Pancreas (tissue), 10 donors: ENCODE measurements at places on chromosomes 2 and 18. TPM values are rescaled to one million over a fixed set of nuclear protein-coding genes. Genes with fewer than 3 reads are reported as not detected.
A peak's percentile ranks its signal among the peaks of the same experiment; 100 is the strongest.

DNA sequence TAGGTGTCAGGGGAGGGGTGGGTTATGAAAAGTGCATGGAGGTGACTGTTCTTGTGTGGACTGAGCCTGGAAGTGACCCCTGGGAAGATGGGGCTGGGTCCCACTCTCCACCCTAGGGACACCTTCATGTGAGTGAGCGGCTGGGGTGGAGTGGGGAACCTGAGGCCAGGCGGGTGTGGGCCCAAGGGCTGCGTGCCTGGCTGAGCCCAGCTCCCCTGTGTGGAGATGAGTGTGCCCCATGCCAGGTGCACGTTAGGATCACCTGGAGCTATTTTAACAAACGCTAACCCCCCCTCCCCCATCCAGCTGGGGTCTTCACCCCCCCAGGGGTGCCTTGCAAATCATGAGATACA is 26.5 kb downstream of the ZAP70 start:
- DNase-seq, result no peak

DNA sequence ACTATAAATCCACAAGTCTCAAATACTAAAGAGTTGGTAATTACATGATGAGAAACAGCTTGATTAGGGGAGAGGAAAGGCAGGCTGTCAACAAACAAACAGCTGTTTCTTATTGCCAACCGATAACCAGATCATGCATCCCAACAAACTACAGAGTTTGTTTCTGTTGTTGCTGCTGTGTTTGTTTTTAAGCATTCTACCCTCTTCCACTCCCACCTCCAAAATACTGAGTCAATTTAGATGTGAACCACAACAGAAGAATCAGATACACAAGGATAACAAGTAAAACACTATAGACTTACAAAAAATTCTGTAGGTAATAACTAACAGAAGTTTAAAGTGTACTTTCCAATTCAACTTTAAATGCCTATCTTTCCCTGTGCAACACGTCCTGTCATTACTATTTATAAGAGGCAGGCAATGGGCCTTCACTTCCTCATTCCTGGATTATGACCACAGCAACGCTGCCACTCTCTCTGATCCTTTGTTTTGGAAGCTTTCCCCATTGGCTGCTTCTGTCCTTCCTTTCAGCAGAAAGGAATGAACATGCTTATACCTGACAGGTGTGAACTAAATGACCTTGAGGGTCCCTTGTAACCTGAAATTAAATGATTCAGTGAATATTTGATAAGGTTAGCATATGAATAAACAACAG is 152.0 kb downstream of the SRBD1 start:
- peak; percentile 70 for DNase-seq

ALPG gene
- not detected for polyA plus RNA-seq

- DNase-seq, result no peak
Measured at GRCh38 chr2:101219246-101219645, 33.4 kb upstream of the CNOT11 start.

DNA sequence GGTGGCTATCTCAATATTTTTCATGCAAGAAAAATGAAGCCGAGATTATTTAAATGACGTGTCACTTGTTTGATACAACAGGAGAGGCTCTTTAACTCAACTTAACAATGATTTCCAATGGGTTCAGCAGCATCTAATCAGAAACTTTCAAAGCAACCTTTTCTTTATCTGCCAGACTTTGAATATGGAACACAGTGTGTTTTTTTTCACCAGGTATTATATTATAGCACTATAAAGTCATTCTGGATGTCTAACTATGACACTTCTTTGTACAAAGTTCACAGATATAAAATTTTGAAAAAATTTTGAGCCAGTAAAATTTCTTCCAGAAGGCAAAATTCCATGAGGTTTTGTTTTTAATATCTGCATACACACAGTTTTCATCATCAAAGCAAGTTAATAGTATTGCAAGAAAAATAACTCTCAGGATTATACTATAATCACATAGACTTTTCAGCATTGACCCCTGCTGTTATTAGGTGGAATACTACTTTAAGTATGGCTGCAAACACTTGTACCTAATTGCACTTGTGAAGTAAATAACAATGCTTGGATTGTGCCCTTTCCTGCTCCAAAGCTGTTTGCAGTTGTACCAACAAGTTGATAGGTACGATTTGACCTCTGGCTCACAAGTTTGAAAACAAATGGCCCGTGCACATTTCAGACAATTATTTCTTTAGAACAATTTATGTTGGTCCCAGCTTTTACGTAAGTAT is 44.0 kb upstream of the DSG1 start:
- DNase-seq, result no peak

- DNase-seq, result no peak
Measured at GRCh38 chr18:62778976-62779869, 63.9 kb downstream of the PHLPP1 start.

- no peak for DNase-seq
Measured at GRCh38 chr2:64262071-64262470, 117.9 kb upstream of the PELI1 start.

DNA sequence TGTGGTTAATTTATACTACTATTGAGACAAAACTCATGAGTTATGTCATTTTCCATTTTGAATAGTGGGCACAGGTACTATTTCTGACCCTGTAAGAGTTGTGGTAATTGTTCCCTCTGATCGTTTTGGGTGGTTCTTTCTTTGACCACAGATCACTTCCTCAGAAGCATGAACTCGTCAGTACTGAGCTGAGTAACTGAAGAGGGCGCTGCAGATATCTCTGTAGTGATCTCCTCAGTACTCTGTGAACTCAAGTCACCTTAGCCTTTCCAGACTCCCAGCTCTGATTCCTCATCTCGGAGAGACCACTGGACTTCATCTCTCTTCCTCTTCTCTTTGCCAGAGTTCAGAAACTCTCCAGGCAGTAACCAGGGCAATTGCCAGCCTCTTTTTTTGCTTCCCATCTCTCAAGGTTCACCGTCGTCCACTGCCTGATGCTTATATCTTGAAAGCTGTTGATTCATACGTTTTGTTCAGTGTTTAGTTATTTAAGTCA is 9.4 kb upstream of the IL1RL1 start:
- no peak for DNase-seq
